ENCODE measurements at places on chromosomes 4 and X.

- no peak for DNase-seq
These were observed 46.6 kb upstream of the SHISA3 start for GRCh38 chr4:42350611-42351182.

- DNase-seq = no peak
These were observed 76.7 kb downstream of the FNIP2 start for GRCh38 chr4:158845311-158846041.

DNA sequence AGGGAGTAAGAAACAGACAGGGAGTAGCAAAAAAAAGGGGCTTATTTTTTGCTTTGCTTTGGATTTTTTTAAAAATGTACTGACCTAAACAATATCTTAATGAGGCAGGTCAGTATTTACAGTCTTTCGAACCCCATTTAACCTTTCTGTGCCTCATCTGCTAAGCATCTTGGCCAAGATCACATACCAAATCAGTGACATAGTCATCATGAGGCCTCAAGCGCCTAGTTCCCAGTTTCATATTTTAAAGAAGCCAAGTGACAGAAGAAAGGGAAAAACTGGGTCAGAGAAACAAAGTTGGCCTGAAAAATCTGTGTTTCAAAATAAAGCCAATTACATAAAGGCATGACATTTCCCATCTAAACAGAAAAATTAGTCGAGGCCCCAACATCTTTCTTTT, 94.6 kb upstream of the WDR44 start:
- DNase-seq = no peak

- DNase-seq = peak; percentile 26
These were observed 745 bp downstream of the TRIM2 start for GRCh38 chr4:153204728-153205648.

- no peak for DNase-seq
These were observed 30.8 kb upstream of the CXCL8 start for GRCh38 chr4:73709451-73710033.

- no peak for DNase-seq
These were observed 178.7 kb downstream of the FRAS1 start for GRCh38 chr4:78235800-78236199.

DNA sequence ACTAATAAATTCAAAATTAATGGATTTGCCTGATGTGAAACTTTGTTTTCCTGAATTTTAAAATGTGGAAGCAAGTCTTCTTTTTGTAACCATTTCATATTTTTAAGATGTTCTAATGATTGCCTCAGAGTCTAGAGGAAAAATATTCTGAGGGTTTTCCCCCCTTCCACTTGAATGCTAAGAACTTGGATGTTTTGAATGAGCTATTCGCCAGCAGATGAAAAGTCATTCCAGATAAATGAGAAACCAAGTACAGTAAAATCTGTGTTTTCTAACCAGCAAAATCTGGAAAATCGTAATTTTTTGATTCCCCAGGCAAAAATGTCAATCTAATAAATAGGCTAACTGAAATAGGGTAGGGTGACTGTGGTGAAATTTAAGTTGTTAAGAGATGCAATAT, 45.6 kb downstream of the SLIT2 start:
- DNase-seq = no peak

- no peak for DNase-seq
These were observed 39.8 kb downstream of the IRF2 start for GRCh38 chr4:184434501-184435066.

DNA sequence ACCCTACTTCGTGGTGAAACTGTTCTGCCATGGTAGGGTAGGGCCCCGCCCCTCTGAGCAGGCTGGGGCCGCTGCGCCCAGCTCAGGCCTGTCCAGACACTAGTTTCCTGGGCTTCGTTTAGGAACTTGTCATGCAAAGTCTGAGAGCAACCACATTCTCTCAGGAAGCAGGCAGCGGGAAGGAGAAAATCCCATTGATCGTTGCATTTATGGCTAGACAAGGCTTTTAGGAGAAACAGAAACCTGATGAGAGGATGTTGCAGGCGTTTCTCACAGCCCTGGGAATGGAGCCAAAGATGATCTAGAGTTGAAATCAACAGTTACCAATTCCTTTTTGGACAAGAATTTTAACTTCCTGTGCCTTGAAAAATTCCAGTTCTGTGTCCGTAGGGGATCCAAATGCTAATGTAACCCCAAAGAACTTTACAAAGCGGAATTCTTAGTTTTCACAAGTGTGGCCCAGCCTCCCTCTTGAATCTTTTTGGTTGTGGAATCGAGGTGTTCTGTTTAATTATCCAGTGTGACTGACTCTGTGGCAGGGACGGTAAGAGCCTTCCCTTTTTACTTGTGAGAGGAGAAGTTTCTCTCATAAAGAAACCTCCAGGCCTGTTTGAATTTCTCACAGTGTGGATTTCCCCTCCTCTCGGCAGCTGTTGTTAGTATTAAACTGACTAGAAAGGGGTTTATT, 4.5 kb upstream of the CXCL9 start:
- no peak for DNase-seq

DNA sequence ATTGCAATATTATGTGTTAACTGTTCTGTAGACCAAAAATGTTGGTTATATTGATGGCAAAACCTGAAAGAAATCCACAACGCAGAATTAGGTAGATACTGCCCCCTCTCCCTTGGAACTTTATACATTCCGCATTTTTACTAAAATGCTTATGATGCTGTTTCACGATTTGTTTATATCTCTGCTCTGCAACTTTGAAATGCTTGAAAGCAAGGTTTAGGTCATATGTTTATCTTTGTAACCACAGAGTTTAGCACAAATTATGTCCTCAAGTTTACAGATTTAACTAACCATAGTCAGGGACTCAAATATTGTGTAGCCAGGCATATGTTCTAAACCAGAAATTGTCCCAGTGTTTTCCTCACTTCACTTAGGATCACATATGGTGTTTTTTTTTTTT, 66.1 kb upstream of the H2AZ1 start:
- no peak for DNase-seq

GRCh38 chr4:16289897-16290554, 63.8 kb upstream of the TAPT1 start:
- no peak for DNase-seq

DNA sequence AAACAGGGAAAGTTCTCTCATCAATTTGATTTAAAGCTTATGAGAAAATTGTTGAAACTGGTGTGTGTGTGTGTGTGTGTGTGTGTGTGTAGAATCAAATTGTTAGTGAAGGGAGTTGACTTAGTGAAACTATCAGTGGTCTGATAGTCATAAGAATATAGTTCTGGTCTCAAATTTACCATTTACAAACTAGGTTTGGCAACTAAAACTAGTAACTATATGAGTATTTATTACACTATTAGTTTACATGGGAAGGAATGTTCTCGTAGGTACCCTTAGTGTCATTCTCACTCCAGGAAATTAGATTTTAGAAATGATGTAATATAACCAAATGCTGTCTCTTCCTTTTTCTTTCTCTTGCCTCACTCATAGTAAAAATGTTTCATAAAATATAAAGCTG, 11.9 kb downstream of the SULT1E1 start:
- no peak for DNase-seq

- no peak for DNase-seq
These were observed 27.3 kb upstream of the SORBS2 start for GRCh38 chr4:185839194-185839712.

GRCh38 chr4:79958466-79959264, 114.4 kb downstream of the ANTXR2 start:
- DNase-seq = no peak

GRCh38 chr4:46946919-46947536, 38.0 kb upstream of the COX7B2 start:
- no peak for DNase-seq

DNA sequence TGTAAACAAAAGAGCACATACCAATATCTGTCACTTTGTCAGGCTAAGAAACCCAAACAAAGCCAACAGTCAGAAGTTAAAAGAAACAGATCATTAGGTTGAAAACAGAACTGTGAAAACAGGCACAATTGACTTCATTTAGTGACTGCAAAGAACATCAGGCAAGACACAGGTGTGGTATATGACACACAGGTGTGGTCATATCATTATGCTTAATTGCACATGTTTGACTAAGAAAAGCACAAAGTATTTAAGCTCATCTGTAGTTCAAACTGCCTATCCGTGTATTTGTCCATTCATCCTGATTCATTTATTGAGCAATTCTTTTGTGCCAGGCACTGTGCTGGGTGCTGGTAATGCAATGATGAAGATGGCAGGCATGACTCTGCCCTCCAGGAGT, 150.7 kb downstream of the DEFB131A start:
- DNase-seq = no peak

DNA sequence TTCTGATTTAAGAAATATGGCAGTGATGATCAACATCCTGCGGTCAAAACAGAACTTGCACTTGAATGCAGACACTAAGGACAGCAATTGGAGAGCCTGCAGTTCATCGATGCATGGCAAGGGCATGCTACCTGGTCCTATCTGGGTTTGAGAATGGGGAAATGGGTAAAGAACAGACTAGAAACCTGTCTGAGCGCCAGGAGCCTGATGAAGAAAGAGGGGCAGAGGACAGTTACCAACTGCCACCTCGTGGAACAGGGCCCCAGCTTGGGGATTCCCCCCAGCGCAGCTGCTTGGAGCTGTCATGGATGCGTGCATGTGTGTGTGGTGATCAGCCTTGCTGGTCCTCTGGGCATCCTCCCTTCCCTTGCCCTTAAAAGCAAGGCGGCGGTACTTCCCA, 30.2 kb upstream of the NKRF start:
- DNase-seq = peak; percentile 10

GRCh38 chrX:55451626-55451989, 319 bp upstream of the MAGEH1 start:
- no peak for DNase-seq

GRCh38 chrX:40402831-40403533, 177.8 kb upstream of the ATP6AP2 start:
- DNase-seq = no peak

DNA sequence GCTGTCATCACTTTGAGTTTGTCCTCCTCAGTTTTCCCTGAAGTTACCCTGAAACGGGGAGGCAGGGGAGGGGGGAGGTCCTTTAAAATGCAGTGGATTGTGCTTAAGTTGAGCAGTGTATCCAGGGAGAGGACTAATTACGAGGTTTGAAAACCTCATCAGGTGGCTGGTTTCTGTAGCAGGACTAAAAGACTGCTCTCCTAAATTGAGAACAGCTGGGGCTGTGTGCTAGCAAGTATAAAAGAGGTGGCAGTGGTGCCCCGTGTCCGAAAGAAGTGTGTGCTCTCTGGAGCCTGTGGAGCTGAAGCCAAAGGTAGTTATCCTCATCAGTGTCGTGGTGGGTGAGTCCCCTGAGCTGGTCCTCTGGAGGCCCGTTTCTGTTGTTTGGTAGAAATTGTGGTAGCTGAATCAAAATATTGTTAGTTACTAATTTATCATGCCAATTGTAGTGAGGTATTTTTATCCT, 37.2 kb upstream of the CYP2U1 start:
- DNase-seq = no peak

- no peak for DNase-seq
These were observed 48.7 kb upstream of the TLR3 start for GRCh38 chr4:186020106-186020792.

- no peak for DNase-seq
These were observed 578.9 kb upstream of the FAT1 start for GRCh38 chr4:187302457-187303150.

DNA sequence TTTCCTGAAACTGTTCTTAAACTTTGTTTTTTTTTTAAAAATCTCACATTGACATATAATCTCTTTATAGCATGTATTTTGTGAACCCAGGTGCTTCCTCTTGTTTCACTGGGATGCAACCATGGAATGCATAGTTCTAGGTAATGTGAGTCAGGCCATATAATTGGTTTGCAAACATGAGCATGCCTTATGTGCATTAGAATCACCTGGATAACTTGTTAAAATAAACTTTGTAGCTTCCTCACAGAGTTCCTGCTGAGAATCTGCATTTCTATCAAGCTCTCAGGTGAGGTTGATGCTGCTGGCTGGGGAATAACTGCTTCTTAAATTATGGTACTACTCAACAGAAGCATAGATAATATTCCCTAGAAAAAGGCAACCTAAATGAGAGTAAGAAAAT, 940.3 kb upstream of the LCORL start:
- no peak for DNase-seq

- DNase-seq = peak; percentile 7
These were observed 84.2 kb downstream of the CNOT6L start for GRCh38 chr4:77734928-77735327.

- DNase-seq = peak; percentile 37
These were observed at the start of gene FHDC1 for GRCh38 chr4:152935631-152936445. Gene FHDC1 (plus strand): TSS chr4:152936323. CDS start chr4:152943058, 6,735 bp downstream.

GRCh38 chrX:48761674-48762471, at the start of gene GLOD5:
Gene GLOD5 (plus strand): TSS chrX:48761747. CDS start chrX:48761791, 44 bp downstream.
- peak; percentile 3 for DNase-seq

- no peak for DNase-seq
These were observed 41.5 kb upstream of the DCAF8L2 start for GRCh38 chrX:27548624-27549023.

- no peak for DNase-seq
These were observed 189.1 kb downstream of the GPC3 start for GRCh38 chrX:133796282-133796681.

DNA sequence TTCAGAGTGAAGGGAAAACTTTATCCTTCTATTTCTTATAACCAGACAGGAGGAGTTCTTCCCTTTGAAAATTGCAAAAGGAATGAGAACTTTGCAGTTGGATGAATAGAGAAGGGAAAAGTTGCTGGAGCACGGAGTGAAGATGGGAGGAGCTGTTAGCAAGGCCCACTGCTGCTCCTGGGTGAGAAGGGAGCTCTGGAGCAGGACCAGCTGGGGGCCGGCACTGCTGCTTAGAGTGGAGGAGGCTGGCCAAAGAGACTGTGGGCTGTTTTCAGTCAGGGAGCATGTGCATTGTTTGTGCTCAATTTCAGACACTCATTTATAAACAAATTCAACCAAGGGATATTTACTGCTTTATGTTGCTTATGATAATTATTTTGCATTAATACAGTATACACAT, 164.2 kb downstream of the STIM2 start:
- DNase-seq = no peak

DNA sequence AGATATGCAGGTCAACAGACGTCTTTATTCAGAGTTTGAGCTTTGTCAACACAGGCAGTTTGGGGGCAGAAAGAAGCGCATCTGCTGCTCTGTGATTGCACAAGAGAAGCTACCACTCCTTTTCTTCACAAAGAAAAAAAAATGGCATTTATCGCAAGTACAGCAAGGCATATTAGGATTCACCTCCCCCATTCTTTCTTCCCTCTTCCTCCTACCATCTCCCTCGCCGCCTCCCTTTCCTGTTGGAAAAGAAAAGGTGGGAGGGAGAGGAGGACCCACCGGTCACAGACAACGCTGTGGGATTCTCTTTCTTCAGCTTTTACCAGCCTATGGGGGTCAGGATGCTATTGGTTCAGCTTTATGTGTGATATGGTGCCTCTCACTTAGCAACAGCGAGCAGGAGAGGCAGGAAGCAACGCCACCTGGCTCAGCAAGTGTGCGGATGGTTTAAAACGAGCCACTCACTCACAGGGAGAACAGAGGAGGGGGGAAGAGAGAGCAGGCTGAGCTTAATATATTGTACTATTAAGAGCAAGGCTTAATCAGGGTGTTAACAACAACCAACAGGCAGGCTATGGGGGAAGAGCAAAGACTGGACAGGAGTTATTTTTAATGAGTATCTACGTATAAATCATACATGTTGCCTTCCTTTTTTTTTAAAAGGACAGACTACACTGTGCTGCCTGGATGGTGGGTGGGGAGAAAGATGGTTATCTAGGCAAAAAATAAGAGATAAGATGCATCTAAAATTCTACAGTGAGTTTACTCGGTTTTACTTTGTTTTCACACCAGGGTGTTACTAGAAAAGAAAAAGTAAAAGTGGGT, 104.7 kb downstream of the MAML3 start:
- peak; percentile 39 for DNase-seq

- no peak for DNase-seq
These were observed 119.3 kb upstream of the CLNK start for GRCh38 chr4:10803713-10804343.

GRCh38 chr4:122781486-122781885, 45.1 kb upstream of the FGF2 start:
- DNase-seq = no peak

- DNase-seq = no peak
These were observed 24.7 kb downstream of the SEC24D start for GRCh38 chr4:118810991-118811764.
